GM12878 (cell line): ENCODE measurements at places on chromosomes 3 and 15.

GRCh38 chr15:33071451-33071850 lies 123.1 kb downstream of the FMN1 start:
- no peak for DNase-seq

- peak; percentile 88 for DNase-seq
Observed at GRCh38 chr3:59386165-59386564, 336.3 kb upstream of the CFAP20DC start.

GRCh38 chr3:88040529-88040928 lies 18.3 kb downstream of the CGGBP1 start:
- DNase-seq: no peak

GRCh38 chr15:32923176-32923575 lies 205.4 kb downstream of the GREM1 start:
- DNase-seq: no peak

DNA sequence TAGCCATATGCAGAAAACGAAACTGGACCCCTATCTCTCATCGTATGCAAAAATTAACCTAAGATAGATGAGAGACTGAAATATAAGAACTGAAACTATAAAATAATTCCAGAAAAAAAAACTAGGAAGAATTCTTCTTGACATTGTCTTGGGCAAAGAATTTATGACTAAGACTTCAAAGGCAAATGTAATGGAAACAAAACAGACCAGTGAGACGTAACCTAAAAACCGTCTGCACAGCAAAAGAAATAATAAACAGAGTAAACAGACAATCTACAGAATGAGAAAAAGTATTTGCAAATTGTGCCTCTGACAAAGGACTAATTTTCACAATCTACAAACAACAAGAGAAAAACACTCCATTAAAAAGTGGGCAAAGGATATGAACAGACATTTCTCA lies 92.3 kb downstream of the FAM227B start:
- no peak for DNase-seq

DNA sequence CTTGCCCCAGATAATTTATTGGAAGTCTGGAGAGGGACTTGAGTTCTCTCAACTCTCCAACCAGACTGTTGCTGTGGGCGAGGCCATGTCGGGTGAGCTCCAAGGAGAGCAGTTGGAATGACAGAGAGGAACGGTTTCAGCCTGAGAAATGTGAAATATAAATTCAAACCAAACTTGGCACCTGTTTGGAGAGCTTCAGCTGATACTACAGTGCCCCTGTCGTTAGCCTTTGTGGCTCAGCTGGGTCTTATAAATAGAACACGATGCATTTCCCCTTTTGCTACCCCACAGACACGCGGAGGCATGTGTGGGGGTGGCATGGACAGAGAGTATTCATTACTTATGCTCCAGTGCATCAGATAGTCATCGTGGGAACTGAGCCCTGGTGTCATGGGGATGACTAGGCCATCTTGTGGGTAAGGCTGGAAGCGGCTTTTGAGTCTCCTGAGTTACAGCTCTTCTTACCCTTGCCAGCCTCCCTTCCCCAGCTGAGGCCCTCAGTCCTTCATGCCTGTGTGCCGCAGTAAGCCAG lies 15.6 kb downstream of the SMAD3 start:
- DNase-seq: peak; percentile 99

- no peak for DNase-seq
Observed at GRCh38 chr3:43024181-43024885, 45.2 kb downstream of the GASK1A start.

DNA sequence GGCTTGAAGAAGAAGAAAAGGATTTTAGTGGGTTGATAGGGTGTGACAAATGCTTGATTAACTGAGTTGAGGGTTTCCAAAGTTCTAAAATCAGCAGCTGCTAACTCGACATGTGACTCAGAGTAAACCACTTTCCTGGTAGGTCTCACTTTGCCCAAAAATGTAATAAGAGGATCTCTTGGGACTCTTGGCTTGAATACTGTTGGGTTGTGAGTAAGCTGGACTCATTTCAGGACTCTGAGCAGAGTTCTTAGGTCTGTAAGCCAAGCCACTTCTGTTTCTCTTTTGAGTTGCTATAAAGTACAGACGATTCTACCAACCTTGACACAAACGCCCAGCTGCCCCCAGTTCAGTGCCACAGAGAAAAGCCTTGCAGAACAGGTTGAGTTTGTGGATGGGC lies 241.1 kb downstream of the ZNF621 start:
- DNase-seq: peak; percentile 9

- DNase-seq: no peak
Observed at GRCh38 chr15:39242345-39242744, 338.5 kb upstream of the THBS1 start.

DNA sequence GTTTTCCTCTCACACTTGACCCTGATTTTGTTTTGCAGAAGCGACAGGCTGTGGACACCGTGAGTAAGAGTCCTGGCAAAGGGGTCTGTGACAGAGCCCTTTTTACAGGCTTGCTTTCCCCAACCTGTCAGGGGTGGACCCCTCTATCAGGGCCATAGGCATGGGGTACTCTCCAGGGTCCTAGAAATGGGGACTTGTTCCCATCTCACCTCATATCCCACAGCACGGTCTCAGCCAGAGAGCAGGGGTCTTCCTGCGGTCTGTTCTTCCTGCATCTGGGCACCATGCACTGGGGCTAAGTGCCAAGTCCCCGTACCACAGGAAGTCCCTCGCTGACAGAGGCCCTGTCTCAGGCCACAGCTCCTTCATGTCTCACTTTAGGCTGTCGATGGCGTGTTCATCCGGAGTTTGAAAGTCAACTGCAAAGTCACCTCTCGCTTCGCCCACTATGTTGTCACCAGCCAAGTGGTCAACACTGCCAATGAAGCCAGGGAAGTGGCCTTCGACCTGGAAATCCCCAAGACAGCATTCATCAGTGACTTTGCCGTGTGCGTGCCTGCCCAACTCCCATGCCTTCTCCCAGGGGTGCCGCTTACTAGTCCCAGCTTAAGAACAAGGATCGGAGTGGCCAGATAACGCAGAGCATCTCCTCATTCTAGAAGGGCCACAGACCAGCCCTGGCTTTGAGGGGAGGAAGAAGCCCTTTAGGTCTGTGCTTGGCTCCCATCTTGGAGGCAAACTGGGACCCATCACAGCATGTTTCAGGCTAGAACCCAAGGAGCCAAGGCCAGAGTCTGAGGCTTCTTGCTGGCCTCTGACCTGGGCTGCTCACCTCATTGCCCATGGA lies 783 bp downstream of the ITIH1 start:
- no peak for DNase-seq

GRCh38 chr15:60118626-60119025 lies 114.5 kb downstream of the FOXB1 start:
- DNase-seq: no peak

DNA sequence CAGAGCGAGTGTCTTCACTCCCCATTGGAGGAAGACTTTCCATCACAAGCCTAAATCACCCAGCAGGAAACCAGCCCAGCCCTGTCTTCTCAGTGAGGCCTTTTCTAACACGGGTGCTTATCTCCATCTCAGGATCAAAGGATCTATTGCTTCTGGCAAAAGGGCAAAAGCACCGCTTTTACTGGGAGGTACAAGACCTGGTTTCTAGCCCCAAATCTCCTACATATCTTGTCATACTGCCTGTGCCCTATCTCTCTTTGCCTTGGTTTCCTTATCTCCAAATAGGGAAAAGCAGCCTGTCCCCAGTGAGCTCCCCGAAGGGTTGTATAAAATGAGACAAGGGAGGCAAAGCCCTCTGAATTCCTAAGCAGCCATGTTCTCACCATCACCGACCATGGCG lies 5.2 kb downstream of the GLB1 start:
- DNase-seq: no peak
